ENCODE measurements at places on chromosomes 4 and X.
A peak's percentile ranks its signal among the peaks of the same experiment; 100 is the strongest.

DNA sequence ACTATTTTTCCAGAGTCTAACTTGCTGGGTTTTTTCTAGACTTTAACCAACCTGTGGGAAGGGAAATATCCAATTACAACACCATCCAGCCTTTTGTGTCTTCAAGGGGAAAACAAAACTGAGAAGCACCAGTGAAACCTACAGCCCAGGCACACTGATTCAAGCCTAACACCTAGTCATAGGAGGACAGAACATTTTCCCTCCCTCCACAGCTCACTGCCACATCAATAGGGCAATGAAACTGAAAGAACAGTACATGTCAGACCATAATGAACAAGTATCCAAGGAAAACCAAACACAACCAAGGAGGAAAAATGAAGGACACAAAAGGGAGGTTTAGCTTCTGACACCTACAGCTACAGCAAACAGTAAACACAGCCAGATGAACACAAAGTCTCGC lies 17.6 kb downstream of the MAGEA8 start:
- DNase-seq, result no peak

- DNase-seq, result no peak
These were observed 53.7 kb downstream of the WDFY3 start for GRCh38 chr4:84912741-84913140.

DNA sequence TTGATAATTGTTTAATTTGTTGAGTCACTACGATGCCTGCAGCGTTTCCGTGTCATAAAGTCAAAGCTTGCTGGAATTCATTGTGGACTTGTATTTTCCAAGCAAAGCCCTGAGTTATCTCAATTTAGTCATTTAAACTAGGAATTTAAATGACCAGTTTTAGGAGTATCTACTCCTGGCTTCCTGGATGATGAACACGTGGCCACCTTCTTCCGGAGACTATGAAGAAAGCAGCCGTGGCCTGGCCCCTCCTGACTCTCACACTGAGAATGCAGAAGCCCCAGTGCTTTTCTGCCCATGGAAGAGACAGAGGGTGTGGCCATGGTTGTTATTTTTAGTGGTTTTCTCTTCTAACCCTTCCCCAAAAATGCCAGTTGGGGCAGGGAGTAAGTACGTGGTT lies 250.7 kb upstream of the GATB start:
- no peak for DNase-seq

GRCh38 chrX:117743469-117744251 lies 372.9 kb downstream of the KLHL13 start:
- no peak for DNase-seq

GRCh38 chrX:136880003-136880451 lies 498 bp downstream of the RBMX start:
- DNase-seq, result peak; percentile 28

DNA sequence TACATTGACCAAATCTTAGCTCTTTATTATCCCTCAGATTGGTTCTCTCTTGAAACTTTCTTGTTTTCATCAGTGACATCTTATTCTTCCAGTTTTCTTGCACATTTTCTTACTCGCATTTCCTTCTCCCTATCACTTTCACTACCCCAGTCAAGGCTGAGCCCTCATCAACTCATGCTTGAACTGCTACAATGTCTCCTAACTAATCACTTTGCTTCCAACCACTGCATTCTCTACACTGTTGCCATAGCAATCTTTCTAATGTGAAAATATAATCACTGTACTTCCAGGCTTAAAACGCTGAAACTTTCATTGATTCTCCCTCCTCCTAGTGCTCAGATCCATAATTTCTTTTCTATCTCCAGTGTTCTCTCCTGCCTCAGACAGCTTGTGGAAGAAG lies 22.2 kb upstream of the LPAR4 start:
- no peak for DNase-seq

DNA sequence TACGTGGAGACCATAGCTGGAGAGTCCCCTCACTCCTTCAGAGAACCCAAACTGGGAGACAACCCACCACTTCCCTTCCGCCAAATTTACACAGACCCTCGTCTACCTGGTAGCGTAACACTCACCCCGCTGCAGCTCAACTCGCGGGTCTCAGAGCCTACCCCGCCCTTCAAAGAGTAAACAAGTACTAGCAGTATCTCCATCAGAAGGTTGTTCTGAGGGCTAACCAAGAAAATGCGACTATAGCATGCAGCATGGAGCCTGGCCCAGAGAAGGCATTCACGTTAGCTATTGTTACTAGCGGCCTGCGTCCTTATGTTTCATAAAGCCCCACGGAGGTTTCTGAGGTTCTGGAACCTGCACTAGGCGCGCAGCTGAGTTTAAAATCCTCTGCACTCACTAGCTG lies 531 bp upstream of the MANBA start:
- peak; percentile 8 for DNase-seq

DNA sequence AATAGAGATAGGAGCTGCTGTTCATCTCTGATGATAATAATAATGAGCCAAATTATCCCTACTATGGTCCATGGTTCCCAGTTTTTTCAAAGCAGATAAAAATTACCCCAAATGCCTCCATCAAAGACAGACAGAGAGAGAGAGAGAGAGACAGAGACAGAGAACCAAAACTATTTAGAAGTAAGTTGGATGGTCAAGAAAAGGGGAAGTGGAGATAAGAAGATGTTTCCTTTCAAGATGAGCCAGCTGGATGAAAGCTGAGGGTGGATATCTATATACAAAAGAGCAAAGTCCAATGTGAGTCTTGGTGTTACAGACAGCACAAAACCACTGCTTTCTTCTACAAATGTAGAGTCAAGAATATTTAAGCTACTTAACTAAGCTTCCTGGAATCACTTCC lies 173.9 kb downstream of the GRIA3 start:
- no peak for DNase-seq

- DNase-seq, result peak; percentile 28
These were observed 7.8 kb upstream of the AKAP14 start for GRCh38 chrX:119887721-119888425.

- no peak for DNase-seq
These were observed 118.4 kb downstream of the KLHL13 start for GRCh38 chrX:117998171-117998570.

Data from effector CD4-positive, alpha-beta T cell (primary cell).